ENCODE measurements at places on chromosomes 6 and 20. TPM values are rescaled to one million over a fixed set of nuclear protein-coding genes. Genes with fewer than 3 reads are reported as not detected.

Gene CRIP3
- 0.88 TPM for total RNA-seq

Gene AKAP12
- total RNA-seq: 468 TPM

Gene NINL
- 4.9 TPM for total RNA-seq

Gene GMPR
- 6.8 TPM for total RNA-seq

Gene SOX18
- total RNA-seq: 9.3 TPM

Gene TUBB2B
- total RNA-seq: 2.2 TPM

Gene TREM2
- total RNA-seq: 3.8 TPM

Gene TFAP2C
- 1.3 TPM for total RNA-seq

Gene APCDD1L
- not detected for total RNA-seq

Gene PKIB
- total RNA-seq: 13.4 TPM

Gene SLC16A10
- 2.9 TPM for total RNA-seq

Gene HLA-DQA1
- 7.7 TPM for total RNA-seq

Gene CGA
- not detected for total RNA-seq

Gene GPR6
- total RNA-seq: not detected

Gene BFSP1
- 1.1 TPM for total RNA-seq

Gene SMOC2
- total RNA-seq: 30.5 TPM

Gene MMS22L
- 5.3 TPM for total RNA-seq

Gene CCDC28A
- total RNA-seq: 33.9 TPM

Gene SLC22A1
- 1.4 TPM for total RNA-seq

Gene MICB
- total RNA-seq: 2.6 TPM

Gene SGK2
- 17.0 TPM for total RNA-seq

Gene PEX3
- 11.4 TPM for total RNA-seq

Gene EPB41L1
- total RNA-seq: 73.0 TPM

Gene SIGLEC1
- 39.0 TPM for total RNA-seq

Gene GSS
- total RNA-seq: 42.4 TPM

Gene HLA-DRB5
- total RNA-seq: 0.66 TPM

Gene SLC22A2
- not detected for total RNA-seq

Gene LY86
- 5.9 TPM for total RNA-seq

Gene CLPSL1
- not detected for total RNA-seq

Gene TTK
- 1.1 TPM for total RNA-seq

Gene CDSN
- total RNA-seq: not detected

Gene HLA-DRA
- total RNA-seq: 293 TPM

Gene CTAGE9
- total RNA-seq: not detected

Gene PRR18
- not detected for total RNA-seq

Gene C6orf58
- total RNA-seq: not detected

Gene CITED2
- total RNA-seq: 117 TPM

Gene FOXQ1
- total RNA-seq: not detected

Gene ZNF334
- total RNA-seq: 11.1 TPM

Data from subcutaneous adipose tissue (tissue), 4 donors.